Activated CD4-positive, alpha-beta T cell treated with anti-CD3 and anti-CD28 coated beads, Interleukin-2, amount 50 U/mL, for 48 hours (primary cell): ENCODE measurements at places on chromosomes 11 and 22.

- no peak for DNase-seq
These were observed 53.6 kb downstream of the PDHX start for GRCh38 chr11:34970033-34970432.

DNA sequence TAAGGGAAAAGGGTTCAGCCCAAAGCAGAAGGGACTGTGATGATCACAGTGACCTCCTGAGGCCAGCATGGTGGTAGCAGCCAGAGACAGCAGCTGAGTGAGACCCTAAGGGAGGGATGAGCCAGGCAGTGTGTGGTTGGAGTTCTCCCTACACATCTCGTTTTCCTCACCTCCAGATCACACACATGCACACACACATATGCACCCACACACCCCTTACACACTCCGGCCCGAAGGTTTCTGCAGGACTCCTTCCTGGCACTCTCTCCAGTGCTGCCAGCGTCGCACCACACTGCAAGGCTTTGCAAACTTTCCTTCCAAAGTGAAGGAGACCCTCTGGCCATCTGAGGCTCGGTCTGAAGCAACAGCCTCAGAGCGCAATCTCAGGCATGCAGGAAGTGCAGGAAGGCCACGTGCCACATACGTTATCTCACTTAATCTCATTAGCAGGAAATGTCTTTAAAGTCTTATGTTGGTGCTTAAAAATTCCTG, 26.9 kb upstream of the TP53I11 start:
- DNase-seq = no peak

DNA sequence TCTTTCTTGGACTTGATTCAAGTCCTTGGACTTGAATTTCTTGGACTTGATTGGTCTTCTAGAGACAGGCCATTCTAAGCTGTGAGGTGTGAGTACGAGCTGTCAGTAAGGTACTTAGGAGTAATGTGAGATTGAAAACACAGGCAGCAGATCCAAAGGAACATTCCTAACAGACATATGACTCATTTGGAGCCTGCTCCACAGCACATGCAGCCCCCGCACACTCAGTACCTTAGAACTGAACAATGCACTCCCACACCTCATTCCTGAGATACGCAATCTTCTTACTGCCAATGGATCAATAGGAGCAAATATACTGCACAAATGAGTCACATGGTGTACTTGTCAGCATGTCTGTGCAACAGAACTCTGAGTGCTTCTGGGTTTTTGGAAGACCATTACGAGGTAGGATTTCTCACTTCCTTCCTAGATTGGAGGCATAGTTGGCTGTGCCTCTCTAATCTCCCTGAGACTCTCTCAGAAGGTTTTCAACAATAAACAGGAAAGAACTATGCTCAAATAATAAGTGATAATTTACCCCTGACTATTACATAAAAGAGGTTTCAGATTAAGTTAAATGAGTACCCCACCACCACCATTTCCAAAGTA, 243.1 kb downstream of the KCNA4 start:
- no peak for DNase-seq

- DNase-seq = no peak
These were observed 13.5 kb upstream of the UVRAG start for GRCh38 chr11:75801362-75802020.

DNA sequence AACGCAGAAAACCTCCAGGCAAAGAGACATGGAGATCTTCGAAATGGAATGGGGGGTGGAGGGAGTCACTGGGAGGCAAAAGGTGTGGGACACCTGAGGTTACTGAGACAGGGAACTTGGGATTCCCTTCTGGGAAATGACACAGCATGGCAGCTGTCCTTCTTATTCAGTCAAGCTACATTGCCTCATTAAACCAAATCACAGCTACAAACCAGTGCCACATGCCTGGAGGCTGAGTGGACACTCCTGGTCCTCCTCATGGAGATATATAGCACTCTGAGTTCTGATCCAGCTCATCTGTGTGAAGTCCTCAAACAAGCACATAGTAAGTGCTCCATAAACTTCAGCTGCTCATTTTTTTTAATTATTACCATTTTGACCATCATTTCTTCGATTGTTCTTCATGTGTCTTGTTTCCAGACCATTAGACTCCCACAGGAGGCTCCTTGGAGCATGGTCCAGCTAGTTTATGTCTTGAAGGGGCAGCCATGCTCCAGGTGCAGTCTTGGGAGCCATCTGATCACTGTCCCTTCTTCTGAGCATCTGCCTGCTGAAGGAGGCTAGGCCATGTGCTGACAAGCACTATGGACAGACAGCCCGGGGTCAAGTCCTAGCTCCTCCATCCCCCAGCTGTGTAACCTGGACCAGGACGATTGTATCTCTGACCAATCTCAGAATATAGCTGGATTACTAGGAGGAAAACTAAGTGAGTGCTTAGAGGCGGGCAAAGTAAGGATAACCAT, 9.7 kb upstream of the FXYD2 start:
- DNase-seq = no peak

- DNase-seq = no peak
These were observed 2285.3 kb downstream of the LRRC4C start for GRCh38 chr11:39174196-39174595.

GRCh38 chr22:42639541-42640241, 710 bp downstream of the ATP5MGL start:
- no peak for DNase-seq

DNA sequence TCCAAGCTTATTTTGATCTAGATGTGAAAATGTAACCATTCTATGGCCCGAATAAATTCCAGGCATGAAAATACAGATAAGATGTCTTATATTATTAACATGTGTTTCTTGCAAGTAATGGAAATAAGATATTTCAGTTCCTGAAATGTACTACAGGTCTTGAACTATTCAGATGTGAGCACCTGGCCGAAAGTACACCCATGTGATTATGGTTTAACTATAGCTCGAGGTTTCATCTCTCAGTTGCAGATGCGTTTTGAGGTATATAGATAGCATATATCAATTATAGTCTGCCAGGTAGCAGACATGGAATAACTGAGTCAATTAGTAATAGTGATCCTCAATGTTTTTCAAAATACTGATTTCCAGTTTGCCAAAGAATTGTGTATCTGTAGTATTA, 68.3 kb downstream of the DDIAS start:
- DNase-seq = no peak

DNA sequence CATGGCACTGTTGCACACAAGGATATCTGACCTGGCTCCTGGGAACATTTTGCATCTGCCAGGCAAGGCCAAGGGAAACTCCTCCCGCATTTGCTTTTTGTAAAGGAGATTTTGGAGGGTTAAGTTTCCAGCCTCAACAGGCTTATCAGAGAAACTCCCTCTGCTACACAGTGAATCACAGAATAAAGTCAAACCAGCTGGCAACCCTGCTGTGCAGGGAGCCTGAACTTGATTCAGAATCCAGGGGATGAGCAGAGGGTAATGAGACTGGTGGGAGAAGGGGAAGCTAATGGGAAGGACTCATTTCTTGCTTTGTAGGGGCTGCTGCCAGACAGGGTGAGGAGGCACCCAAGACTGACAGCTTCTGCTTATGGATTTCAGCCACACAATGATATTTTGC, 185.3 kb upstream of the ISX start:
- DNase-seq = no peak

DNA sequence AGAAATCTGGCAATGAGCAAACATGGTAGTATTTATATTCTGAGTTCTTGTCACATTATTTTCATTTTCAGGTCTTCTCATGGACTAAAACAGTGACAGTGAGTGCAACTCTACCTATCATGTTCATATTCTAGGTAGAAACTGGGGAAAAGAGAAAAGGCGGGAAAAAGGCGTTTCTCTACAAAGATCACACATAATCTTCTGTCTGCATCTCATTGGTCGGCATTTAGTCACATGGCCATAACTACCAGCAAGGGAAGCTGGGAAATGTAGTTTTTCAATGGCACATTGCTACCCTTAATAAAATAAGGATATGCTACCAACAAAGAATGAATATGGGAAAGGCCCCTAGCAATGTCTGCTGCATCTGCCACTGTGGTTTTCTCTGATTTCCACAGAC, 57.6 kb upstream of the B3GAT1 start:
- DNase-seq = no peak

DNA sequence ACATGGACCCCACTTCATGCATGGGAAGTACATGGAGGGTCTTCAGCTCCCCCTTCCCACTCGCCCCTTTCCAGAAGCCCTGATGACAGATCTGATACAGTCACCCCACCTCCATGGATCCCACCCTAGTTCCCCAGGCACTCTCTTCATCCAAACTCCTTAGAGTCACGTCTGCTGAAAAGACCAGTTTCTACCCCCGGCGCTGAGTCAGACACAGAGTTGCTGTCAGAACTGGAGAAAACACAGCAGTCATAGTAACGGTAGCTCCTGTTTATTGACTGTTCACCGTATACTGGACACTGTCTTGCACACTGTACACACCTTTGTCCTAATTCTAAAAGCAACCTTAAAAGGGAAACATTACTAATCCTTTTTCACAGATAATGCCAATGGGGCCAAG, 29.1 kb downstream of the DRD2 start:
- no peak for DNase-seq

DNA sequence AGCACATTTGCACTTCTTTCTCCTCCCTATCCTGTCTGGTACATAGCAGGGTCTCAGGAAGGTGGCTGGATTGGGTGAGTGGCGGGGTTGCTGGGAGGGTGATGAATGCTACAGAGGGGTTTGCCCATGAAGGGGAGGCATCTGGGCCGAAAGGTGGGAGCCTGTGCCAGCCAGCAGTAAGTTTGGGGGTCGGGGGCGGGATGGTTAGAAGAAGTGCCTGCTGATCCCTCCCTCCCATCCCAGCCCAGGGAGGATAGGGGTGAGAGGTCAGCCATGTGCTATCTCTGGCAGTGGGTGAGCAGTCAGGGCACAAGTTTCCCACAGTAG, 2.8 kb downstream of the CD82 start:
- no peak for DNase-seq

DNA sequence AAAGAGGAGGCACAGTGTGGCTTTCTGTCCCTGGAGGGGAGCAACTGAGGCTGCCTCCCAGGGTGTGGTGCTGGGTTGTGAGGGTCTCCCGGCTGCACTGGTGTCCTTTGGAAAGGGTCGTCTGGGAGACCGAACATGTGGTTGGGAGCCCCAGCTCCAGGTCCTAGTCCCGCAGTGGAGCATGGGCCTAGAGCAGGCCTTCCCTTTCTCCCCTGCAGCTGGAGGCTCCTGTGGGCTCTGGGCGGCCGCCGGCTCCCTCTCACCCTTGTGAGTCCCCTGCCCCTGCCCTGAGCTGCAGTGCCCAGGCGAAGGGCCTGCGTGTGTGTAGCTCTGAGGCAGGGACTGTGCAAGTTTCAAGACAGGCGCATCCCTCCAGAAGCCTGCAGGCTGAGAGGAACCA, 1492.7 kb downstream of the BRD1 start:
- no peak for DNase-seq

DNA sequence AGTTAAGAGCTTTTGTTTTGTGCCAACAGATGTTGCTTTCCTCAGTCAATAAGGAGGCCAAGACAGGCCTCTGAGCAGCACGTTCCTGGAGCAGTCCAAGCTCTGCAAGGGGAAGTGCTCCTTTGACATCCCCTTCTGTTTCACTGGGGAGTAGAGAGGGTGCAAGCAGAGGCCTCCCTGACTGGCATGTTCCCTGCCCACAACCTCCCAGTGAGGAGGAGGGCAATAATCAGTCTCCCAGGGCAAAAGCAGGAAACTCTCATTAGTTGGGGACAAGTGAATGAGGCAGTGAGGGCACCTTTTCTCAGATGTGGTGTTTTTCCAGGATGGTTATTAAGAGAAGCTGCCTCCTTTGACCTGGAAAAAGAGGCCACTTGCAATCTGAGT, 79.5 kb upstream of the ZBED5 start:
- DNase-seq = no peak

DNA sequence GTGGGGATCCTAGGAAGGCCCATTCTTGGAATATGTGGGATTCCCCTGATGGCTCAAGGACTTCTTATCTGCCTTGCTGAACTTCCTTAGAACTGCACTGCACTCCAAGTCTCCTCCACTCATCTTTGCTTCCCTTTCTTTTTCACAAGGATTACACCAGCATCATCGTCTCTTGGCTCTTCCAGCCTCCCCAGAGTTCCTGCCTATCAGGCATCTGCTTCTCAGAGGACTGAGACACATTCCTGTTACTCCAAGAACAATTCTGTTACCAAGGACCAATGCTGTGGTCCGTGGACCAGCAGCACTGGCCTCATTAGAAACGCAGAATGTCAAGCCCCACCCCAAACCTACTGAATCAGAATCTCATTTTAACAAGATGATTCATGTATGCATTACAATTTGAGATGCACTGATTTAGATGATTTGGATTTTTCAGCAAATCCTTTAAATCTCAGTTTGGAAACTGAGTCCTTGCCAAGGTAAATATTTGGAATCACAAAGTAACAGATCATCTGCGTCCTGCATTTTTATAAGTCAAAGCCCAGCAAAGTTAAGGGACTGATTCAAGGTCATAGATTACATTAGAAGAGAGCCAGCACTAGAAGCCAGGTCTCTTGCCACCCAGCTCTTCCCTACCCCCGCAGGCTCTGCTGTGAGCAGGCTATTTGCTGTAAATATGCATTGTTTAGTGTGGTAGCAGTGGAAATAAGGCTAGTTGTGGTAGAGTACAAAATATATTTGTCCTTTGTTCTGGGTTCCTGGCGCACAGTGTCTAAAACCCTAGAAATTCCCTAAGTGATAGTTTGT, 110.9 kb downstream of the SWAP70 start:
- DNase-seq = no peak
